COR-L47 (cell line): ENCODE measurements at places on chromosomes 5 and 9.

GRCh38 chr9:76617497-76618175 lies 146.6 kb upstream of the PCA3 start:
- no peak for DNase-seq

- DNase-seq = no peak
These were observed 50.1 kb downstream of the GNG10 start for GRCh38 chr9:111711548-111711947.

DNA sequence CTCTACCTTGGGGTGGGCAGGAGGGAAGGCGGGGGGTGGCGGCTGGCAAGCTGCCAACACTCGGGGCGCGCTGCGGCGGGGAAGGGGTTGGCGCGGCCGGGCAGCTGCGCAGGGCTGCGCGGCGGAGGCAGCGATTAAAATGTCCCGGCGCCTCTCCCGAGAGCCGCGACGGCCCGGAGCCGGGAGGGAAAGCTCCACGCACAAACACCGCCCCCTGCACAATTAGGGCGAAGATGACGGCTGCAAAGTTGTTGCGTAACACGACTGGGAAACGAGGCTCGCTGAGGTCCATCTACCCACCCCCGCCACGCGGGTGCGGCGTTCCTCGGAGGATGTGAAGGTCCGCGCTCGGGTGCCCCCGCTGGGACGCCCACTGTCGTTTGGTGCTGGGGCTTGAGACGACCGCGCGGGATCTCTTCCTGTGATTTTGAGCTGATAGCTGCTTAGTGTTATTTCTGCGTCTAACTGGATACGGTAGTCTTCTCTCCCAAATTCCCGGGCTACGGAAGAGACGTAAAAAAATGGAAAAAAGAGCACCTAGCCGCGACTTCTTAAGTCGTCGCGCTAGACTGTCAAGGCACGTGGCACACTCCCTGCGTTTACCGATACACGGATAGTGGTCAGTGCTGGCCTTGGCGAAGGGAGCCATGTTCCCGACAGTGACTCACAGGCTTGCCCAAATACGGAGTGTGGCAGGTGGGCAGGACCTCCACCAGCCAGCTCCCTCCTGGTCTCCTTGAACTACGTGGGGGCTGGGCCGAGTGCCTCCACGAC lies 958 bp upstream of the NFIL3 start:
- DNase-seq = peak; percentile 37

GRCh38 chr5:179187681-179188575 lies 127.8 kb downstream of the ZNF354C start:
- no peak for DNase-seq

- peak; percentile 95 for DNase-seq
These were observed 233.9 kb upstream of the ZNF608 start for GRCh38 chr5:124980163-124980941.

- no peak for DNase-seq
These were observed 127.8 kb upstream of the CCDC180 start for GRCh38 chr9:97179616-97180015.

GRCh38 chr5:126808521-126808988 lies 31.6 kb downstream of the LMNB1 start:
- DNase-seq = peak; percentile 2

DNA sequence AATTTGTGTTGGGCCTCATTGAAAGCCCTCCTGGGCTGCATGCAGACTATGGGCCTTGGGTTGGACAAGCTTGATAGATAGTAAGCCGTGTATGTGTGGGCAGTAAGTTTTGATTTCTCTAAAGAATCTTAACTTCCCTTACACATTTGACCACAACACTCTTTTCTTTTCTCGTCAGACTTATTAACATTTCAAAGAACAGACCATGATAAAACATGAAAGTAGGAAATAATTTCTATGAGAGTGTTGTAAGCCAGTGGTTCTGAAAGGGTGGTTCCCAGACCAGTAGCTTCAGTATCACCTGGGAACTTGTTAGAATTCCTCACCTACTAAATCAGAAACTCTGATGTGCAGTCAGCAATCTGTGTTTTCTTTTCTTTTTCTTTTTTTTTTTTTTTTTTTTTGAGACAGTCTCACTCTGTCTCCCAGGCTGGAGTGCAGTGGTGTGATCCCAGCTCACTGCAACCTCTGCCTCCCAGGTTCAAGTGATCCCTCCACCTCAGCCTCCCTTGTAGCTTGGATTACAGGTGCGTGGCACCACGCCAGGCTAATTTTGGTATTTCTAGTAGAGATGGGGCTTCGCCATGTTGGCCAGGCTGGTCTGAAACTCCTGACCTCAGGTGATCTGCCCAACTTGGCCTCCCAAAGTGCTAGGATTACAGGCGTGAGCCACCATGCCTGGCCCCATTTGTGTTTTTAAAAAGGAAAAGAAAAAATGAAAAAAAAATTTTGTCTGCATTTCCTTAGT lies 20.0 kb upstream of the GCNT1 start:
- DNase-seq = no peak

DNA sequence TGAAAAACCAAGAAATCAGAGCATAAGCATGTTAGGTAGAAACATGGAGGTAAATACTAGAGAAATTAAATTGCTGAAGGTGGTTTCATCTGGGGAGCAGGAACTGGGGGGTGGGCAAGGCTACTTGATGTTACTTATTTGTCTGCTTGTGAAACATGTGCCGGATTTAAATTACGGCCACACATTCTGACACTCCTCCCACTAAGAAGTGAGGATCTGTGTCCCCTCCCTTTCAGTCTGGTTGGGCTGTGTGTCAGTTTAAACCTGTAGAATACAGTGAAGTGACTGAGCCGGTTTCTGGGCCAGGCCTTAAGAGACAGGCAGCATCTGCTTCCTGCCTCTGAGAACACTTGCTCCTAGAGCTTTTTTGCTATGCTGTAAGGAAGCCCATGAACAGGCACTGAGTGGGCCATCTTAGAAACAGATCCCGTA lies 2.3 kb upstream of the IARS1 start:
- no peak for DNase-seq

GRCh38 chr9:93920131-93920800 lies 34.9 kb downstream of the BARX1 start:
- no peak for DNase-seq

DNA sequence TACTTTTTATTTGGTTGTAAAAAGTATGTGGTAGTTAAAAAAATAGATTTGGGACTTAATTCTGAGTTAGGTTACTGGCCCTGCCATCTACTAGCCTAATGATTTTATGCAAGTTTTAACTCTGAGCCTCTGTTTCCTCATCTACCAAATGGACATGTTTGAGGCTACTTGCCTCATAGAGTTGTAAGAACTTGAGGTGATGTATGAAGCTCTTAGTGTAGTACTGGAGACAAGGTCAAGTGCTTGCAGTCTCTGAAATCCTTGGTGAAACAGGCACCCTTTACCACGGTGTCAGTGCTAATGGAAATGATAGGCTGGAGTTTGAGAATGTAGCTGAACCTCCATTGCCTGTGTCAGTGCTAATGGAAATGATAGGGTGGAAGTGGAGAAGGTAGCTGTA lies 15.3 kb downstream of the GPR107 start:
- no peak for DNase-seq

GRCh38 chr5:165076686-165077085 lies 1571.3 kb downstream of the MAT2B start:
- no peak for DNase-seq

GRCh38 chr9:7907551-7908337 lies 108.2 kb upstream of the DMAC1 start:
- no peak for DNase-seq

- DNase-seq = no peak
These were observed 59.4 kb upstream of the CTXN3 start for GRCh38 chr5:127589309-127590030.

- no peak for DNase-seq
These were observed 182.2 kb downstream of the TMC1 start for GRCh38 chr9:72703574-72703973.
